Stimulated activated CD4-positive, alpha-beta T cell treated with anti-CD3 and anti-CD28 coated beads, Interleukin-1b, Interleukin-23, amount 100 ng/mL, for 24 hours (primary cell): ENCODE measurements at places on chromosomes 7 and 10.
A peak's percentile ranks its signal among the peaks of the same experiment; 100 is the strongest.

DNA sequence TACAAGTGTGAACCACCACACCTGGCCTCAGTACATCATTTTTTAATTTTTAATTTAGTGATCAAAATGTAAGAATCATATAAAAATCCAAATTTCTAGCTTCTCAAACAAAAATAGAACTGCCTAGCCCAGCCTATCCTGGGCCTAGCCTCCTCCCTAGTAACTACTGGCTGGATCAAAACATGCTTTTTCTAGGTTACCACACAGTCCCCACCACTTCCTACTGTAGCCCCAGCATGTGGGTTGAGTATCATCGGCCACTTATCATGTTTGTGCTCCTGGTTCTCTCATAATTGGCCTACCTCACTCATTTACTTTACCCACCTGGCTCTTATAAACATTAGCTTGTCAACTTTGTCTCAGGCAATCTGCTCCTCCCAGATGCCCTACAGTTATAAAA, 52.9 kb downstream of the DNAJC12 start:
- DNase-seq, result no peak

GRCh38 chr7:8109196-8110022, 140.8 kb downstream of the GLCCI1 start:
- no peak for DNase-seq

GRCh38 chr10:85597006-85597405, 769.6 kb downstream of the GRID1 start:
- DNase-seq, result no peak

DNA sequence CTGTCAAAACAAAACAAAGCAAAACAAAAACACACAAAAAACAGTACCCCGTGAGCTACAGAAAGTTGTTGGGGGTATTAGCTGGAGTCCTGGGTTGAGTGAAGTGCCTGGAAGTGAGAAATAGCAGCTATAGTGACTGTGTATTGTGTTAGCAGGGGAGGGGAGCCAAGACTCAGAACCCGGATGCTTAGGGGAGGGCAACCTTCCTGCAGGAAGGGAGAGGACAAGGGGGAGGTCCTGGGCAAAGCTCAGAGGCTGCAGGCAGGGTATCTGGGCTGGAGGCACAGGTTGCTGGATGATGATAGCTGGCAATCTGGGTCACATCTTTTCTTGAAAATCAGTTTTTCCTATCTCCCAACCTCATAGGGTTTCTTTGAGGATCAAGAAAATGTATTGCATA, 75.8 kb upstream of the PARD3 start:
- DNase-seq, result no peak

DNA sequence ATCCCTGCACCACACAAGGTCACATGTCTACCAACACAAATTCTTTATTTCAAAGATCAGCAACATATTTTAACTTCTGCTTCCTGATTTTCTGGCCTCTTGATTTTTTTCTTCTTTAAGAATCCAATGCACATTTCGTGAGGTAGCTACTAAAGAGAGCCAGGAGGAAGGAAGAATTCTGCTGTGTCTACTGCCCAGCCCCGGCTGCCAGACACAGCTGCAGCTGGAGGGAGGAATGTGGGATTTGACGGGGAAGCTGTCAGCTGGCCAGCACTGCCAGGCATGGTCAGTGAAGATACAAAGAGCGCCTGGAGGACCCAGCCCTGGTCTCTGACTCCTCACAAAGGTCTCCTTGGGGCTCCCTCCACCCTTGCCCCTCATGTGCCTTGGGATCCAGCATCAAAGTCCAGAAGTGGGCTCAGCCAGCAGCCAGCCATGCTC, 6.9 kb upstream of the AOC1 start:
- DNase-seq, result no peak

DNA sequence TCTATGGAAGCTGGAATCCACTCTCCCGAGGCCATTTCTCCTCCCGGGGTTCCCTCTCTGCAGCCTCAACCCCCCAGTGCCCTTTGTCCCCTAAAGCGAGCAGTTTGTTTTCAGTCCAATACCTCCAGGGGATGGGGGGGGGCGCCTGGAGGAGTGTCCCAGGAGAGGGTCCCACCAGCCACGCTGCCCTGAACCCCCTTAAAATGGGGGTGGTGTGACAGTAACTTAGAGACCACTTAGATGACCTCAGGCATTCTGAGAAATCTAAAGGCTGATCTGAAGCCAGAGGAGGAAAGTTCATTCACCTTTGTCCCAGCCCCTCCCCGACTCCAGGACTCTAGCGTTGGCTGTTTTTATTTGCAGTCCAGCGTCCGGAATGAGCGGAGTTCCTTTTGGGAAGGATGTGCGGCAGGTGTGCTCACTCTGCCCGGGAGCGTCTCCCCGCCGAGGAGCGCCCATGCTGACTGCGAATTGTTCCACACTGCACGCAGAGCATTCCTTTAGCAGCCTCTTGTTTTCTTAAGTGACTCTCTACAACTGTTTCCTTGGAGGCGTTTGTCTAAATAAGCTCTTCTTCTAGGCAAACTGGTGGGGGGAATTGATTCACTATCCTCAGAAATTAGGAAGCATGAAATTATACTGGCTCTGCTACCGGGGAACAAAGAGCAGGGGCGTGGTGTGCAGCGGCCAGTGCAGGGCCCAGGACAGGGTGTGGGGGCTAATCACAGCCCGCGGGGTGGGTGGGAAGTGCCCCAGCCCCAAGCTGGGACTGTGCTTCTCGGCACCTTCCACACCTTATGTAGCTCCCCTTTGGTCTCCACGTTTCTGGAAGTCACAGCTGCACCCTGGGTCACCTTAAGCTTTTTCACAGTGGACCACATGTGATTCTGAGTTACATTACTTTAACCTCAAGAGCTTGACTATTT, 46.3 kb downstream of the SYPL1 start:
- DNase-seq, result no peak

GRCh38 chr10:29628912-29629526, 5.8 kb downstream of the SVIL start:
- DNase-seq, result no peak

DNA sequence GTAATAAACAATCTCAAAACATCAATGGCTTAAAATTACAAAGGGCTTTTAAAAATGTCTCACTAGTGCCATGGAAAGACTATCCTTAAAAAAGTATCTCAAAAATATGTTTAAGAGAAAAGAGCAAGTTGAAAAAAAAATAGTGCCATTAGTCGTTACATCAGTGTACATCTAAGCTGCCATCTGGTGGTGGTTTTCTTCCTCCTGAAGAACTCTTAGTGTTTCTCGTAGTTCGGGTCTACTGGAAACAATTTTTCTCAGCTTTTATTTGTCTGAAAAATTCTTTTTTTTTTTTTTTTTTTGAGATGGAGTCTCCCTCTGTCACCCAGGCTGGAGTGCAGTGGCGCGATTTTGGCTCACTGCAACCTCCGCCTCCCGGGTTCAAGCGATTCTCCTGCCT, 5.9 kb upstream of the GARIN1A start:
- DNase-seq, result no peak

- DNase-seq, result no peak
These were observed 46.3 kb downstream of the INSYN2A start for GRCh38 chr10:127150136-127150535.

DNA sequence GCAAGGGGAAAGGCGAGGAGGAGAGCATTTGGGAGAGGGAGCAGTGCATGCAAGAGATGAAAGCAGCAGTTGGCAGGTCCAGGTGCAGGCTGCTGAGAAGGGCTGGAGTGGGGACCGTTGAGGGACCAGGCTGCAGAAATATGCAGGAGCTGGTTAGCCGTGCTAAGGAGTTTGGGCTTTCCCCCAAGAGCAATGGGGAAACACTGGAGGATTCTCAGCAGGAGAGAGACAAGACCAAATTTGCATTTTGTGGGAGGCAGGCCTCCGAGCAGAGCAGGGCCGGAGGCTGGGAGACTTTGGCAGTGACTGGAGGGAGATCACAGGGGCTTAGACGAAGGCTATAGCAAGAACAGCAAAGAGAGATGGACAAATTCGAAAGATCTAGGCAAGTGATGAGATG, 11.8 kb downstream of the BTBD16 start:
- DNase-seq, result no peak

- DNase-seq, result no peak
These were observed 157.1 kb upstream of the AOAH start for GRCh38 chr7:36881233-36881874.

GRCh38 chr7:142584765-142585164, 164.5 kb upstream of the PRSS1 start:
- DNase-seq, result no peak

- DNase-seq, result no peak
These were observed 10.4 kb upstream of the NACAD start for GRCh38 chr7:45098983-45099839.

GRCh38 chr10:34535872-34536271, 279.2 kb downstream of the PARD3 start:
- DNase-seq, result no peak

- no peak for DNase-seq
These were observed 26.3 kb upstream of the HMX3 start for GRCh38 chr10:123109466-123109865.

GRCh38 chr10:75234017-75234682, 1.6 kb downstream of the COMTD1 start:
- DNase-seq, result peak; percentile 96

GRCh38 chr7:1810521-1810920, 140.4 kb downstream of the ELFN1 start:
- no peak for DNase-seq

DNA sequence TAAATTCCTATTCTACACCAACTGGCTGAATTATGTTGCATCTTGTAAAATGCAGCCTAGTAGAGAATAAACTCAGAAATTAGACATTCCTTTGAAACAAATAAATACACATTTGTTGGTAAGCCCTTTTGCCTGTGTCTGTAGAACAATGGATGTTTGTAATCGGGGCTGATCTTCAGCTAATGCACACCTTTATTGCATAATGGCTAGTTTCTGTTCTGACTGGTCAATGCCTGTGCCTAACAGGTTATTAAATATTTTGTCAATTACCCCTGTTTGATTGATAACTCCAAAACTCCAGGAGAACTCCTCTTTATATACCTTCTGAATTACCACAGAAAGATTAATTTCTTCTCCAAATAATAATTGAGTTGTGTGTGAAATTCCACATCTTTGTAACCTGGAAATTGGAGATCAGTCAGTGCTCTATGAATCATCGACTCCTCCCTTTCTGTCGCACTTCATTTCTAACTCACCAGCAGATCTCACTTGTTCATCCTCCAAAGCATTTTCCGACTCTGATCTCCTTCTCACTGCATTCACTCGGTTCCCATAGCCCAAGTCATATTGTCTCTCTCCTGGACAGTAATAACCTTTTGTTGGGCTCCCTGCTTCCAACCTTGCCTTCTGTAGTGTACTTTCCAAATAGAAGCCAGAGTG, 196.0 kb upstream of the FZD1 start:
- DNase-seq, result no peak

DNA sequence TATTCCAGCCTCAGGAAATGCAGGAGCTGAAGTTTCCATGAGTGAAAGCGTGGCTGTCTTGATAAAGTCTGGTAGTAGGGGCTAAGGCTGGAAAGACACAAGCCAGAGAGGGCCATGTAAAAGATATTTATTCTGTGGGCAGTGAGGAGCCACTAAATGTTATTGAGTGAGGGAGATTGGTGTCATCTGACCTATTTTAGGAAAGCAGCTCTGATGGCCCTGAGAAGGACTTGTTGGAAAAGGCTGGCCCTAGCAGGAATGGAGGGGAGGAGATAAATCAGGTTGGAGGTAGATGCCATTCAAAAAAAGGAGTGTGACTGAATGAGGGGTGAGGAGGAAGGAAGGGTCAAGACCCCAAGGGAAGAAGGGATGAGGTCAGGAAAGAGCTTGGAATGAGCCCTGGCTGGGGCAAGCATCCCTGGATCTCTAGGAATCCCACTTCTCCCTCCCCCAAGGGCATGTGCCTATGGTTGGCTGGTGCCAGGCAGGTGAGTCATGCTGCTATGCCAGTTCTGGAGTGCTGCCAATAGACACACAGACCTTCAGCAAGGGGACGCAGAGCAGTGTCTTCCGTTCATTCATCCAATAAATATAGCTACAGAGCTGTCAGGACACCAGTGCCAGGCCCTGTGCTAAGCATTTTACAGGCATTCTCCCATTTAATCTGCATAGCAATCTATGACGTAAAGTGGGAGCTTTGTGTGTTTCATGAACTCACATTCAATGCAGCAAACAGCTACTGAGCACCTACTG, 2.0 kb downstream of the ANKRD2 start:
- no peak for DNase-seq

DNA sequence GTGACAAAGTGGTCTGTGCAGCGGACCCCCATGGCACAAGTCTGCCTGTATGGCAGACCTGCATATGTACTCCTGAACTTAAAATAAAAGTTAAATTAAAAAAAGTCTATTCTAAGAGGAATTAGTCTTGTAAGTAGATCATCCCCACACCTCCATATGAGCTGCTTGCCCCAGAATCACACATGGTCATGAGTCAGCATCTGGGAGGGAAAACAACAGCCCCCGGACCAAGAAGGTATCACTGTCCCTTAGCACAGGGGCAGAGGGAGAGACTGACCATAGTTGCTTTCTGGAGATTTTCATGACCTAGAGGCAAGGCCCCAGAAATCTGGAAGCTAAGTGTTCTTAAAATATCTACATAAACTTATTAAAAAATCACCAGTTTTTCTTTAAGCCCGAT, 86.6 kb upstream of the PDK4 start:
- DNase-seq, result no peak

GRCh38 chr10:112778579-112778978, 171.5 kb upstream of the TCF7L2 start:
- no peak for DNase-seq

DNA sequence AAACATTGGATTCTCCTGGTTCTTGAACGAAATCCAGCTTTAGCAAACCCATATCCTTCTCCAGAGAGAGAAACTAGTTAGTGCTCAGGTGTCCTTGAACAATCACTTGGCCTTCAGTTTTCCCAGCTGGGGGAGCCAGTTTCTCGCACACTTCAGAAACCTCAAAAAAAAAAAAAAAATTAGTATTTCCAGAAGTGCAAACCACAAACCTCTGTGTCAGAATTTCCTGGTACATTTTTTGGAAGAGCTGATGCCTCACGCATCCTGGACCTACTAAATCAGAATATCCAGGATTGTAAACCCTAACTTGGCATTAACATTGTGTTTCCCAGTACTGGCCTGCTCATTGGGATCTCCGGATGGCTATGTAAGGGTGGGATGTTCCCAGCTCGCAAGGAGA, 143.4 kb upstream of the EGR2 start:
- no peak for DNase-seq

- DNase-seq, result peak; percentile 88
These were observed 11.4 kb downstream of the SERPINE1 start for GRCh38 chr7:101138213-101138870.
